Dorsolateral prefrontal cortex (tissue), 122 donors: ENCODE measurements at places on chromosomes 6 and 20.

- DNase-seq = no peak
These were observed 350.0 kb upstream of the MANEA start for GRCh38 chr6:95227351-95227750.

- DNase-seq = no peak
These were observed 57.6 kb downstream of the TRERF1 start for GRCh38 chr6:42394151-42394550.

DNA sequence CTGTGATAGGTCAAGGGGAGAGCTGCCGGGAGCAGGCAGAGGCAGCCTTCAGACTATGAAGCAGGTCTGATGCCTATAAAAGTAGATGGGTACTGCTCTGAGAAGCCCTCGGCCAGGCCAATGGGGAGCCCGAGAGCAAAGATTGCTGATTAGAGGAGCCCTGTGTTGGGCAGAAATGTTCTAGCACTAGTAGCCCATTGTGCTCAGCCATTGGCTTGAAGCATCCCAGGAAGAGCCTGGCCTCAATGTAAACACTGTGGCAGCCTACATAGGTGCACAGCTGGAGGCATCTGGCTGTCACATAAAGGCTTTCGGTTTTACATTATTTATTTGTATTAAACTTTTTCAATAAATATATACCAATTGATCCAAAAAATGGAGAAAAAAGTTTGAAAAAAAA is 67.7 kb downstream of the SNAP25 start:
- no peak for DNase-seq

GRCh38 chr6:111980971-111981840 is 72.7 kb upstream of the CCN6 start:
- no peak for DNase-seq

DNA sequence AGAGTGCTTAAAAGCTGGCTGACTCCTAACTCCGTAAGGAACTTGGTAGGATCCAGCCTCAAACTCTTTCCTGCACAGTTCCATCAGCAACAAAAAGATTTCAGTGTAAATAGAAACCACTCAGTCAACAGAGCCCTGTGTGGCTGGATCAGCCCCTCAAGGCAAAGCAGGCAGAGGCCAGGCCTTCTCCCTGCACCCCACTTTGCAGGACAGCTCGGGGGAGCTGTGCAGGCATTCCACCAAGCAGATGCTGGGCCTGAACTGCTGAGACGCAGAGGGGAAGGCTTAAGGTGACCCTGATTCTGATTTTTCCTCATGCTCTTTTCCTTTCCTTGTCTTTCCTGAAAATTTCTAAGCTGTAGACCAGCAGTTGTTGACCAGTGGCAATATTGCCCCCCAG is 91.5 kb downstream of the NFATC2 start:
- DNase-seq = no peak

DNA sequence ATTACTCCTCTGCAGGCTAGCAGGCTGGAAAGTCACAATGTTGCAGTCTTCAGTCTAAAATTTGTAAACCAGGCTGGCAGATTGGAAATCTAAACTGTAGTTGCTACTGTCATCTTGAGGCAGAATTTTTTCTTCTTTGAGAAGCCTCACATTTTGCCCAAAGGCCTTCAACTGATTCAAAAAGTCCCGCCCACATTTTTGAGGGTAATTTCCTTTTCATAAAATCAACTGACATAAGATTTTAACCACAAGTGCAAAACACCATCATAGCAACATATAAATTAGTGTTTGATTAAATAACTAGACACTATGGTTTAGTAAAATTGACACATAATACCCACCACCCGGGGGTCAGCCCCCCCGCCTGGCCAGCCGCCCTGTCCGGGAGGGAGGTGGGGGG is 28.4 kb downstream of the HLA-C start:
- DNase-seq = no peak

DNA sequence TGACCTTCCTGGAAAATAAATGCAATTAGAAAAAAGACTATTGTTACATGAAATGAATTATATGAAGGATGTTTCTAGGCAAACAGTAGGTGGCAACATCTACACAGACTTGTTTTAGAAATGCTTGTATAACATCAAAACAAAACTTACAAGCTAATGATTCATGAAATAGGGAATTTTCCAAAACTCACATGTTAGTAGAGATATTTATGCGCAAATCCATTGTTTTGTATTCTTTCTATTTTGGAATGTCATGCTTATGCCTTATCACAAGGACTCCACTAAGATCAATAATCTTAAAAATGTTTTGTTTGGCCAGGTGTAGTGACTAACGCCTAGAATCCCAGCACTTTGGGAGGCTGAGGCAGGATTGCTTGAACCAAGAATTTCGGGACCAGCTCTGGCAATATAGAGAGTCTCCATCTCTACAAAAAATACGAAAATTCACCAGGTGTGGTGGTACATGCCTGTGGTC is 32.3 kb upstream of the LGSN start:
- no peak for DNase-seq

- DNase-seq = no peak
These were observed 2.2 kb upstream of the CENPB start for GRCh38 chr20:3788685-3789155.

GRCh38 chr6:19320111-19320581 is 517.0 kb upstream of the ID4 start:
- no peak for DNase-seq

GRCh38 chr6:6964675-6965074 is 143.1 kb upstream of the RREB1 start:
- no peak for DNase-seq

- DNase-seq = no peak
These were observed 11.0 kb downstream of the PANK2 start for GRCh38 chr20:3900187-3900604.

DNA sequence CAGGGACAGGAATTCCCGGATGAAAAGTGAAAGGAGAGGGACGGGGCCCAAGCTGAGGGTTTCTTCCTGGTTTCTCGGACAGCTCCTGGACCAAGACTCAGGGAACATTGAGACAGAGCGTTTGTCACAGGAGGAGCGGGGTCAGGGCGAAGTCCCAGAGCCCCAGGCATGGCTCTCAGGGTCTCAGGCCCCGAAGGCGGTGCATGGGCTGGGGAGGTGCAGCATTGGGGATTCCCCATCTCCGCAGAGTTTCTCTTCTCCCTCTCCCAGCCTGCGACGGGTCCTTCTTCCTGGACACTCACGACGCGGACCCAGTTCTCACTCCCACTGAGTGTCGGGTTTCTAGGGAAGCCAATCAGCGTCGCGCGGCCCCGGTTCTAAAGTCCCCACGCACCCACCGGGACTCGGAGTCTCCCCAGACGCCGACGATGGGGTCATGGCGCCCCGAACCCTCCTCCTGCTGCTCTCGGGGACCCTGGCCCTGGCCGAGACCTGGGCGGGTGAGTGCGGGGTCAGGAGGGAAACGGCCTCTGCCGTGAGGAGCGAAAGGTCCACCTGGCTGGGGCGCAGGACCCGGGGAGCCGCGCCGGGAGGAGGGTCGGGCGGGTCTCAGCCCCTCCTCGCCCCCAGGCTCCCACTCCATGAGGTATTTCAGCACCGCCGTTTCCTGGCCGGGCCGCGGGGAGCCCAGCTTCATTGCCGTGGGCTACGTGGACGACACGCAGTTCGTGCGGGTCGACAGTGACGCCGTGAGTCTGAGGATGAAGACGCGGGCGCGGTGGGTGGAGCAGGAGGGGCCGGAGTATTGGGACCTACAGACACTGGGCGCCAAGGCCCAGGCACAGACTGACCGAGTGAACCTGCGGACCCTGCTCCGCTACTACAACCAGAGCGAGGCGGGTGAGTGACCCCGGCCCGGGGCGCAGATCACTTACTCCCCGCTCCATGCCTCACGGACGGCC is 54.6 kb upstream of the POLR1H start:
- no peak for DNase-seq

- DNase-seq = no peak
These were observed 570.1 kb downstream of the DHX35 start for GRCh38 chr20:39532205-39532604.

DNA sequence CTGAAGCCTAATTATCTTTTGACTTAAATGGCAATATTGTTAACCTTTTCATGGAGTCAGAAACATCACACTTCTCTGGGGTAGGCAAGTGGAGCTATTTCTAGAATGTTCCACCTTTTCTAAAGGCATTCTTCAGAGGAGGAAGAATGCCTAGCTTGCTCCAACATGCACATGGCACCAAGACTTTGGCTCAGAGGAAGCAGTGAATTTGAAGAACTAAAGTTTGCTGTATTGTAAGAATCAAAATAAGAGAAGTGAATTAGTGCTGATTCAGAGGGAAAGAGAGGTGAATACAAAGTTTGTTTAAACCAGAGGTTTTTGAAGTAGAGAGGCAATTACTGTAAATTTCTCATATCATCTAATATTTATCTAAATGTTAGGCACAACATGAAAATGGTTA is 92.2 kb downstream of the SOBP start:
- no peak for DNase-seq

DNA sequence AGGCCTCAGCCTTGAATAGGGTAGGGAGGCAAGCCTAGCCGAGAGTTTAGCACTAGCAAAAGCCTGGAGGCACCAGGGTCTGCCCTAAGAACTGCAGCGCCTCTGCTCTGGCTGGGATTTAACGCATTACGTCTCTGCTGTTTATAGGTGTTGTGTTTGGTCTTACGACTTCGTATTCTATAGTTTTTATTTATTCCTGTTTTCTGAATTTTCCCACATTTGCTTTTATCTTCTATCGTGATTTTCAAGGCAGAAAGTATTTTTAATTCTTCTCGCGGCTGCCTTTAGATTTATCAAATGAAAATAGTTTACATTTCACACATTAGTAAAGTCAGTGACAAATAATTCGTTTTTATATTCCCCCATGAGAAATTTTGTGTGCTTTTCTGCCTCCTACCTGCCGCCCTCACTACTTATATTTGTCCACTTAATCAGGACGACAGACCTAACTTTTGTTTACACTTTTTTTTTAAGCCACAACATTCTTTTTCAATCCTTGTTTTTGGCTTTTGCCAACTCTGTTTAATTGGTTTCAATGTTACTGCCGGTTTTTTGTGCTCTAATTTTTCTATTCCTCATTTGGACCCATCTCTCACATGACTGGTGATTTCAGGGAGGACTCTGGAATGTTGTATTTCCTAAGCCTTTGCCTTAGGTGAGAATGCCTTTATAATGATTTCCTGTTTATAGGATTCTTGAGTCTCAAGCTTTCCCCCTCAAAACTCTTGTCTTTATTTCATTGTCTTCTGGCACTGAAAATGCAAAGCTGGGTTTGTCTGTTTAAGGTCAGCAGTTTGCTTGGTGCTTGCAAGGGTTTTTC is 1.3 kb upstream of the LZTS3 start:
- peak; percentile 41 for DNase-seq

DNA sequence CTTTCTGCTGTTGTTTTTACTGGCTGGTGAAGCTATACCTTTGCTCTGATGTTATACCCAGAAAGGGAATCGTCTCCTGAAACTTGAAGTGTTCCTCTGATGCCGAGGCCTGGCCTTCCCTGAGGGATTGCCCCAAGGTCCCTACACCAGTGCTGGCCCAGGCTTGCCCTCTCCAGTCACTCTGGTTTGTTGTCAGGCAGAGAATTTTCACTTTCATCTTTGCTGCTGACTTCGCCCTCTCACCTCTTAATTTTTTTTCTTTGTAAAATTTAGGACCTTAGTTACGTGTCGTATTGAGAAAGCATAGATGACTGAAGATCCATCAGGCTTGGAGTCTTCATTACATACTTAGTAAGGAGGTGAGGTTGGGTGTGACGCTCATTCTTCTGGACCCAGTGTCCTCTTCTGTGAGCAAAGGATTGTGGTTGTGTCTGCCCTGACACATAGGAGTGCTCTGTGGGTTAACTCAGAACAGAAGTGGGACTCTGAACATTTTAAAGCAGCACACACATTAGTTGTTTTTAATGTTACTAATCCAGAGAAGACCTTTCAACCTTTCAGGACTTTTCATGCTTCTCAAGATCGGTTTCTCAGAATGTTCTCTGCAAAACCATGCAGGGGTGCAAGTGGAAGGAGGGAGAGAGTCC is 45.4 kb downstream of the TULP4 start:
- DNase-seq = no peak

DNA sequence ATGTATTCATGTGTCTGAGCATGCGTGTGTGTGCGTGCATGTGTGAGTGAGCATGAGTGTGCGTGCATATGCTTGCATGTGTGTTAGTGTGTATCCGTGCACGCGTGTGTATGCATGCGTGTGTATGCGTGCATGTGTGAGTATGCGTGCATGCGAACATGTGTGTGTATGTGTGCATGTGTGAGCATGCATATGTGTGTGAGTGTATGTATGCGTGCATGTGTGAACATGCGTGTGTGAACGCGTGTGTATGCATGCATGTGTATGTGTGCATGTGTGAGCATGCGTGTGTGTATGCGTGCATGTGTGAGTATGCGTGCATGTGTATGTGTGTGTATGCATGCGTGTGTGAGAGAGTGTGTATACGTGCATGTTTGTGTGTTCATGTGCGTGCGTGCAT is 77.9 kb downstream of the SMOC2 start:
- DNase-seq = no peak

DNA sequence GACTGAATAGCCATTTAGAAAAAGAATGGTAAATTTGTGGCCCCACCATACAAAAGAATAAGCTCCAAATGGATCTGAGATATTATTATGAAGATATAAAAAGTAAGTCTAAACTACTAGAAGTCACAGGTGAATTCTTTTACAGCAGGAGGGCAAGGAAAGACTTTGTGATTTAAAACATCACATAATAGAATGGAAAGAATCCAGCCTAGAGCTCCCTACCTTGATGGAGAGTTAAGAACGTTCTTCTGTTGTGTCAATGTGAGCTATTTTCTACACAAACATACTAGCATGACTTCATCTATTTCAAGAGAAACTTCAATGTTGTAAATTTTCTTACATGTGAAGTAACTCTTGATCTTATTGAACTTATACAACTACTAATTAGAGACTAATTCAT is 100.0 kb upstream of the NRSN1 start:
- DNase-seq = no peak

DNA sequence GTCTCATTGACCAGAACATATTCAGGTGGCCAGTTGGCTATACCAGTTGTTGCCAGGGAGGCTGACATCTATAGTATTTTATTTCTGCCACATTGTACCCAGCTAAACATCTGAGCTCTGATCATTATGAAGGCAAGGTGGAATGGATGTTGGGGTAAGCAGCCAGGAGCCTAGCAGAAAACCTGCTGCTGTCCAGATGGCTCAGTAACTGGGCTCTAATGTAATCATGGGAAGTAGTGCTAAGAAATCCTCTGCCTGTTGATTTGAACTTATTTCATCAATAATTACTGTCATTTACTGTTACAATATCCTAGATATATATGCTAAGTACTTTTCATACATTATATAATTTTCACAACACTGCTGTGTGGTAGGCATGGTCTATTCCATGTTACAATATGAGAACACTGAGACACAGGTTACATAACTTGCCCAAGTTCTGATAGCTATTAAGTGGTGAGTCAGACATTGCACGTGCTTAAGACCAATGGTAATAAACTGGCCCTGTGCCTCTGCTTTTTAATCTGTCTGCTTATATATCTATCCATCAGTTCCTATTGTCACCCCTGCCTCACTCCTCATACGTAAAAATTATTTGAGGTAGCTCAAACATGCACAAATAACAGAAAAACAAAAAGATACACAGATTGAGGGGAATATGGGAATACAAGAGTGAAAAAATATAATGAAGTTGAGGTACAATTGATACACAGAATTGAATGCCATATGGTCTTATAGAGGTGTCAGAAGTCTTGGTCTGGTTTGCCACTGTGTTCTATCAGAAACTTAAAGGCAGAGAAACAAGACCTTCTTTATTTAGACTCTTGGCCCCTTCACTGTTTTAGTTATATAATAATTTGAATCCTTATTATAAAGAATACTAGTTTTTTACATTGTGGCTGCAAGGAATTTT is 25.2 kb downstream of the TBPL1 start:
- DNase-seq = no peak
